ENCODE measurements at places on chromosomes 4 and X.

DNA sequence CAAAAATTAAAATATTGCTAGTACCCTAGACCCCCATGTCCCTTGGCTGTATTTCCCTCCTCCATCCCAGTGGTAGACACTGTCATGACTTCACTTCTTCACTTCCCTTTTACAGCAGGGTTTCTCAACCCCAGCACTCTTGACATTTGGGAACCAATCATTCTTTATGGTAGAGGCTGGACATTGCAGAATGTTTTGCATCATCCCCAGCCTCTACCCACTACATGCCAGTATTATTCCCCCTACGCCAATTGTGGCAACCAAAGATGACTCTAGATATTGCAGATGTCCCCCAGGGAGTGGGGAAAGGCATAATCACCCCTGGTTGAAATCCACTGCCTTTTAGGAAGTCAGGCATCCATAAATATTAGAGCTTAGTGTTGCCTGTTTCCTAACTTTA, 138.6 kb downstream of the AMELX start:
- no peak for DNase-seq

DNA sequence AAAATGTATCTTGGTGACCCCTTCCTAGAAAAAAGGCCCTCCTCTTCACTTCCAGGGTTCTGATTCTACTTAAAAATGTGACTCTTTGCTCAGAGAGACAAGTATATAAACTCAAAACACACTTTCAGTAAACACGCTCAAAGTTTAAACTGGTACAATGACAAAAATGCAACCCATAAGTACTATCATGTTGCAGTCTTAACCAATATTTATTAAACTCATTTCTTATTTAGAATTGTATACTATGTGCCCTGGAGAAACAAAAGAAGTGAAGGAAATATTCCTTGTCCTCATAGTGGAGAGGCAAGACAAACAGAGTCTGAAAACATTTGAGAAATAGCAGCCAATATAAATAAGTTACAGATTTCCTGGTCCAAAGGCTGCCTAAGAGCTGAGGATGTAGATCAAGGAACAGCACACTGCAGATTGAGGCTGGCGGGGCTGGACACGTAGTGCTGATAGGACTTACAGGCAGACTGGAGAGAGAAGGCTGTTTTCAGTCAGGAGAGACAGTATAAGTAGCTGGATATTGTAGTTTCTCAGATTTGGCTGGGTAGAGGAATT, 39.1 kb upstream of the ANXA3 start:
- DNase-seq, result no peak

GRCh38 chr4:86957215-86957614, 22.4 kb downstream of the AFF1 start:
- DNase-seq, result no peak

- peak; percentile 55 for DNase-seq
These were observed 219.6 kb downstream of the DKK2 start for GRCh38 chr4:106816496-106816895.

DNA sequence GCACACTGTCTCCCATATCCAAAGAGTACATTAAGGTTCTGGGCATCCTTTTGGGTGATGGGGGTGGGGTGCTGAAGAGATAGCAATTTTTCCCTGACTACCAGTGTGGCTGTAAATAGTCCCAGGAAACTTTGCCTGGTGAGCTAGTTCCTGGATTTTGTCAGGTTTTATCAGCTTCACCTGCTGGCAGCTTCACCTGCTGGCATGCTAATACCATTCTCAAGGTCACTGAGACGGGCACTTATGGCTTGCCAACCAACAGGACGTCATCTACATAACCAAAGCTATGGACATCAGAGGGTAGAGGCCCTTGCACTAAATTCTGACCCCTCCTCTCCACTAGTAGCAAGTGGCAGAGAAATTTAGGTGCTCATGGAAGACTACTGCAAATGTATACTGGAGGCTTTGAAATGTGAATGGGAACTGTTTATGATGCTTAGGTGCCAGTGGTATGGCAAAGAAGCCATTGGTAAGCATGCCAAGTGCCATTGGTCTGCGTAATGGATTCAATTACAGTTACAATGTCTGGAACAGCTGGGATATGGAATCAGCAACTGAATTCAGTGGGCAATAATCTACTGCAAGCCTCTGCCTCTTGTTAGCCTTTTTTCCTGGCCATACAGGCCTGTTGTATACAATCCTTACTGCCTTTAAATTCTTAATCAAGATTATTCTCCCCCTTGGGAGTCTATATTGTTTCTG, 71.6 kb upstream of the SH3RF1 start:
- DNase-seq, result no peak

DNA sequence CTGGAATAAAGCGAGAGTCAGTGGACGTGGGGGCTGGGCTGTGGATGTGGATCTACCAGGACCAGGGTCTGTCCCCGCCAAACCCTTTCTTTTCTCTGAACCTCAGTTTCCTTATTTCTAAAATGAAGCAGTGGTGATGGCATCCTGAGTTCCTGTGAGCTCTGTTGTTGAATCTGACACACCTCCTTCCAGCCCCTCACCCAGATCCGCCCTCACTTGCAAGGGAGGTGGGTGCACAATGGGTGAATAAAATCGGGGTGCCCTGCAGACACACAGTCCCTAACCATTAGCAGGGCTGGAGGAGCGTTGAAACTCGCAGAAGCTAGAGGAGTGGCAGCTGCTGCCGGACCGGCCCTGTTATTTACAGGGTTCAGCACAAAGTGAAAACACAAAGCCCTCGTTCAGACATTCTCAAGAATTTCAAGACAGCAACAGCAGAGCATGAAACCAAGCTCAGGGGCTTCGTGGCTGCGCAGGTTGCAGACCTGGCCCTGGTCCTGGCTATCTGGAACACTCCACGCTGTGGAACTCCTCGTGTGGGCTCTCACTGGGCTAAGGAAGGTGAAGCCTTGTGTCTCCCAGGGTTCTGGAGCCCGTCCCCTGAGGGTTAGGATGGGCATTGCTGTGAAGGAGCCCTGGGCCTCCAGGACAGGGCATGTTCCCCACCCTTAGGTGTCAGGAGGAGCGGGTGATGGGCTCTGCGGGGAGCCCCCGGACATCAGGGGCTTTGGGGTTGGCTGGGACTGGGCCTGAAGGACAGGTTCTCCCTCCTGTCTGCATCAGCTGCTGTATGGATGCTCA, 42.9 kb downstream of the PSAPL1 start:
- DNase-seq, result no peak

GRCh38 chr4:185774131-185774653, 37.8 kb downstream of the SORBS2 start:
- no peak for DNase-seq

DNA sequence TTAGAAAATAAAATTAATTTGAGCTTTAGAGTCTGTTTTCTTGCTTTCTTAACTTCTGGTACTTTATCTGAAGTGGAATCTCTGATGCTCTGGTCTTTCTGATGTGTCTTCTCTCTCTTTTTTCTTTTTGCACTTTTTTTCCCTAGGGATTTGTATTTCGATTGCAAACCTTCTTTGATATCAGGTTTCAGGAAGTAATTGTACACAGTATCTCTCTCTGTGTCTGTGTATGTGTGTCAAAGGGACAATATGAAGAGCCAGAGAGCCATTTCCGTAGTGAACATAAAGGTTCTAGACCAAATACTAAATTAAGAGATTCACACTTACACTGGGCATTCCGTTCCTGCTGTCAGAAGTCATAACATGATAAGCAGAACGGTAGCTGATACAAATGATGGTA, 325.0 kb downstream of the PCDH7 start:
- no peak for DNase-seq

DNA sequence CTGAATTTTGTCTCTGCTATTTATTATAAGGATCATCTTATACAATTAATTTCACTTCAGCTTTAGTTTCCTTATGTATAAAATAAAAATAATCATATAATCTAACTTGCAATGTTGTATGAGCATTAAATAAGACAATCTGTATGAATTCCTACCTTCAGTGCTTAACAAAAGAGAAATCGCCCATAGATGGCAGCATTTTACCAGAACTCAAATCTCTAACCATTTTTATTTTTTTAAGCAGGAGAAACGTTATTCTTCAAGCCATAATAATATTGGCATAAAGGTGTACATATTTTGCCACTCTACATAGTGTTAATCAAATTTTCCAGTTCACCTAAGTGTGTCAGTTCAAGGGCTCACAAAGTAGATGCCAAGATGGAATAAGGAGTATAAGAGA, 78.8 kb downstream of the TMEM47 start:
- DNase-seq, result peak; percentile 24

DNA sequence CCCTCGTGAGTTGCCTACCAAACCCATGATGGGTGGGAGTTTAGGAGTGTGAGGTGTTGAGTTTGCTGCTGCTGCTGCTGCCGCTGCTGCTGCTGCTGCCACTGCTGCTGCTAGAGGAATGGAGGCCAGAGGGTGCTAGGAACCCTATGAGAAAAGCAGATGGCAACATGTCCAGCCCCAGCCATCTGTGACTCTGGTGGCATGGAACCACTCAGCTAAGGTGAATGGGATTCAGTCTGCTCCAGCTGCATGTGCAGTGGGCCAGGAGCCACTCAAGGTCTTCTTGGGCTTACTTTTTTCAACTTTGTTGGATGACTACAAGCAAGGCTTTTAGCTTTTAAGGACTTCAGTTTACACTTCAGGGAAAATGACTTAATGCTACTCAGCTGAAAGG, 103.8 kb downstream of the RTL5 start:
- DNase-seq, result no peak

All from AG09309 (cell line).